ENCODE measurements at places on chromosomes 2 and 18. TPM values are rescaled to one million over a fixed set of nuclear protein-coding genes. Genes with fewer than 3 reads are reported as not detected.

DNA sequence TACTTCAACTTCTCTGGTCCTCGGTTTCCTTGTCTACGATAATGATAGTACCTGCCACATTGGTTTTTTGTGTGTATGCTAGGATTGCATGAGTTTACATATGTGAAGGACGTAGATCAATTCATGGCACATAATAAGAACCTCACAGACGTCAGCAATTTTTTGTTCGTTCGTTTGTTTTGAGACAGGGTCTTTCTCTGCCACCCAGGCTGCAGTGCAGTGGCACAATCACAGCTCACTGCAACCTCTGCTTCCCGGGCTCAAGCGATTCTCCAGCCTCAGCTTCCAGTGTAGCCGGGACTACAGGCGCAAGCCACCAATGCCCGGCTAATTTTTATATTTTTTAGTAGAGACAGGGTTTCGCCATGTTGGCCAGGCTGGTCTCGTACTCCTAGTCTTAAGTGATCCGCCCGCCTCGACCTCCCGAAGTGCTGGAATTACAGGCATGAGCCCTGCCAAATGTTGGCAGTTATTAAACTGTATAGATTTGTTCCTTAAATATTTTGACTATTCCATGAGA, 756 bp upstream of the SLC35F5 start:
- DNase-seq, result no peak

- DNase-seq, result no peak
Measured at GRCh38 chr2:170971071-170971470, 42.0 kb downstream of the GORASP2 start.

DNA sequence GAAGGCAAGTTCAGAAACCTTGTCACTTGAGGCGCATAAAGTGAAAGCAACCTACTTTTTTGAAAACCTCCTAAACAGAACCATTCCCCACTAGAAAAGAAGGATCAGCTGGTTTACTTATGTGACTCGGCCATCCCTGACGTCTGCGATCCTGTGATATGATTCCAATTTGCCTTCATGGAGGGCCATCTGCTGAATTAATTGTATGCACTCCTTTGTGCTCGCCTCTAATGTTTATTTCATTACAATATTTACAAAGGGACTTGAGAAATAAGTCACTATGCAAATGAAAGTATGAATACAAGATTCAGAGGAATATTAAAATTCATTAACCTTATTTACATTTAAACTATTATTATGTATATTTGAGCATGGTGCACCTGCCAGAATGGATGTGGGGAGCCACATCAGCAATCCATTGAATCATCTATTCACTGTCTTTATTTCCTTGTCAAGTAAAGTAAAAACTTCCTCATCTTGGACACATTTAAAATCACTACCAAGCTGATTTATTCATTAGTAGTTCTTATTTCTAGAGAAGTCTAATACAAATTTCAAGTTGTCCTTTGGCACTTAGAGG, 96.5 kb downstream of the RBM43 start:
- DNase-seq, result peak; percentile 31

GRCh38 chr2:153004627-153005026, 286.2 kb downstream of the ARL6IP6 start:
- no peak for DNase-seq

- no peak for DNase-seq
Measured at GRCh38 chr18:23921716-23922285, 92.8 kb upstream of the TTC39C start.

GPR75 gene
- polyA plus RNA-seq, result 1.2 TPM

GRCh38 chr2:86426271-86426670, 14.9 kb upstream of the KDM3A start:
- DNase-seq, result no peak

- DNase-seq, result no peak
Measured at GRCh38 chr2:98483257-98483861, 38.7 kb downstream of the INPP4A start.

UGP2 gene
- 234 TPM for polyA plus RNA-seq

DNA sequence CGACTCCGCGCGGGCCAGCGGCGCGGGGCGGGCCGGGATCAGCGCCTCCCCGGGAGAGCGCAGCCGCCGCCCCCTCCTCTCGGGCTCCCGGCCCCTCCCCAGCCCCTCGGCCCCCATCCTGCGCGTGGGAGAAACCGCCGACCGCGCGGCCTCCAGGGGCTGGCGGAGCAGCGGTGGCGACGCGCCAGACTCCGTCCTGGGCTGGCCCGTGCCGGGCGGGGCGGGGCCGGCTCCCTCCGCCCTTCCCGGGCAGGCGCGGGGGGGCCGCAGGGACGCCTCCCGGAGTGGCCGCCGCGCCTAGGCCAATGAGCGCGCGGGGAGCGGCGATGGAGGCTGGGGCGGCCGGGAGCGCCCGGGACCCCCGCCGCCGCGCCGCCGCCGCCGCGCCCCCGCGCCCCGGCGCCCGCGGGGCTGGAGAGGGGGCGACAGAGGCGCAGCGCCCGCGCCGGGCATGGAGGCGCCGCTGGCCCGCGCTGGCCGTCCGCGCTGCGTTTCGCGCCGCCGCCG, 49.1 kb downstream of the KCNIP3 start:
- peak; percentile 78 for DNase-seq

DNA sequence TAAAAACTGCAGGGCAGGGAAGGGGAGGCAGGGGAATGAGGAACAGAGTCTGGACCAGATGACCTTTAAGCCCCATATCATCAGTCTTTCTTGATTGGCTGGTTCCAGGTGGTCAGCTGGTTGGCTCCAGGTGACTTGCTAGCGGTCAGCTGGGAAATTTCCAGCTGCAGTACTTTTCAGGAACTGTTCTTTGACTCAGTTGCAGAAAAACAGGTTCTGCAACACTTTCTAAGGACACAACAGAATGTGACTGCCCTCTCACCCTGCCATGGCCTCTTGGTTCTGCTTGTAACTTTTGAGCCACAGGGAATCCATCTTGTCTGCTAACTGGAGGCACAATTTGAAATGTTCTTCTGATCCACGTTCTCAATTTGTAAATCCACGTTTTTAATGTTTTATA, 278.3 kb upstream of the LRATD1 start:
- DNase-seq, result no peak

DNA sequence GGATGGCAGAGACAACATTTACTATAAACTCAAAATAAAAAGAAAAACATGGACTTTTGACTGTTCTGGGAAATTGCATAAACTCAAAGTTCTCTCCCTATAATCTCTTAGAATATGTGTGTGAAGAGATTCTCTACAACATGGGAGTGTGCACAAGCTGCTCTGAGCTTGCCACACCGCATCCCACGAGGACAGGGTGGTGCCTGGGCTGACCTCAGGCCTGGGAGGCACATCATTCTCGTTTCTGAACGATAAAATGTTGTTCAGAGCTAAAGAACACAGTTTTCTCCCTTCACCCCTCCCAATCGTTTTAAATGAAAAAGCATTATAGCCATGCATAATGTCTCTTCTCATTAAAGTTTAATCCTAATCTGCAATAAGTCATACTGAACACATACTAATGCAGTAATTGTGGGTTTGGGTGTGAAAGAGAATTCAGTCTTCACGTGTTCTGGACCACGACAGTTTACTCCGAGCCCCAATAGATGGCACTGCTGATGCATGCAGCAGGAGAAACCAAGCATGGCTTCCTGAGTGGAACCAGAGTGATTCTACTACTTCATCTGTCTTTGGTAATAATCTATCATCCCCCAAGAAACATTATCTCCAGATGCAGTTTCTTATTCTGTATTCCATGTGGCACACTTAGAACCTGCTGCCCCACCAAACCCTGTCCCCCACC, 46.9 kb upstream of the LAMA1 start:
- peak; percentile 28 for DNase-seq

DNA sequence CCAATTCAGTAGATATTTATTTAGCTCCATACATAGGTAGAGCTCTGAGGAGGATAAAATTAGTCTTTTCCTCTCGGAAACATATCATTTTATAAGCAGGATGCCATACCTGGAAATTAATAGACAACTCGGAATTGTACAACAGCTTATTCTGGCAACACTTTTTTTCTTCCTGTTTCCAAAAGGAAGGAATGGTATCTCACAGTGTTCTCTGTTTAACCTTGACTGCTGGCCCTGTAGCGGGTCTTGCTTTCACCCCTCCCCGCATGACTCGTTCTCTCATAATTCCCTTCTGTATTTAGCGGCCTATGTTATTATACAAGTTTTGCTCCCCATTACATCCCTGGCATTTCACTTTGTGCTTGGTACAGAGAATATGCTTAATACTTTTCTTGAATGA, 2.5 kb upstream of the KYNU start:
- DNase-seq, result no peak

- DNase-seq, result no peak
Measured at GRCh38 chr2:13666582-13667414, 950.1 kb downstream of the TRIB2 start.

GRCh38 chr18:61551586-61551985, 218.4 kb downstream of the CDH20 start:
- DNase-seq, result peak; percentile 87

GRCh38 chr2:159098921-159099411, 130.5 kb downstream of the TANC1 start:
- DNase-seq, result no peak

GRCh38 chr2:160664603-160665140, 171.1 kb upstream of the RBMS1 start:
- peak; percentile 33 for DNase-seq

All from muscle of leg (tissue), 16 donors.